Left ventricle myocardium superior (tissue), 1 donor: ENCODE measurements at places on chromosomes 11 and 22. TPM values are rescaled to one million over a fixed set of nuclear protein-coding genes. Genes with fewer than 3 reads are reported as not detected.

Gene CD6
- total RNA-seq: 0.20 TPM

Gene CNGA4
- total RNA-seq: not detected

Gene EXPH5
- total RNA-seq: 2.4 TPM

Gene RAB38
- total RNA-seq: 0.94 TPM

Gene CREBZF
- 12.9 TPM for total RNA-seq

Gene JAML
- total RNA-seq: 4.5 TPM
